Stimulated activated CD4-positive, alpha-beta T cell treated with anti-CD3 and anti-CD28 coated beads, Interleukin-12 subunit alpha, Interleukin-12 subunit beta, amount 100 ng/mL, for 24 hours (primary cell): ENCODE measurements at places on chromosomes 13 and 19.

DNA sequence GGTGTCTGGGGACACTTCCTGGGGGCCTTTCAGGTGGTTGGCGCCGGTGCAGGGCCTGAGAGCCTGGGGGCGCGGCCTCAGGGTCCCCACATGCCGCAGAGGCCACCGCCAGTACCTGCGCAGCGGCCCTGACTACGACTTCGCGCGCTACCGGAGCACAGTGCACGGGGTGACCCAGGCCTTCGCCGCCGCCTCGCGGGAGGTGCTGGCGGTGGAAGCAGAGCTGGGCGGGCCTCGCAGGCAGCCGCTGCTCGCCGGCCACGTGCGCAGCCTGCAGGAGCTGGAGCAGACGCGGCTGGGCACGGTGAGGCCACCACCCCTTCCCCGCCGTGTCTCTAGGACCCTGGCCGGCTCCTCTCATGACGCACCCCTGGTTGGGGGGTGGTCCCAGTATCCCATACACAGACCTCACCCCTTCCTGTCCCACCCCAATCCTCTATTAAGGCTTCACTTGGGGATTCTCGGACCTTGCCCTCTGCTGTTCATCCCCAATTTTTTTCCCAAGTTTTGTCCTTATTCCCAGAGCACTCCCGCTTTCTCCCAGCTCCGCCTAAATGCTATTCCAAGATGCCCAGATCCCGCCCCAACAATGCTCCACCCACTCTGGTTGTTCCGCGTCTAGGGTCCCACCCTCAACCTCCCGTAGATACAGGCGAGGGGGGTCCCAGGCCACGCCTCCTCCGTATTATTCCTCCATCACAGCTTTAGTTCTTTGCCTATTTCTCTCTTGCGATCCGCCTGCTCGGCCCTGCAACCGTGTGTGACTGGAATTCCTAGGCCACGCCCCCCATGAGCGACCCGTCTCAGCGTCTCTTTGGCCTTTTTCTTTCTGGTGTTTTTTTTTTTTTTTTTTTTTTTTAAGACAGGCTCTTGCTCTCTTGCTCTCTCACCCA, 1.0 kb downstream of the REX1BD start:
- DNase-seq: peak; percentile 41

GRCh38 chr13:47696674-47697073, 304.4 kb downstream of the SUCLA2 start:
- DNase-seq: no peak

DNA sequence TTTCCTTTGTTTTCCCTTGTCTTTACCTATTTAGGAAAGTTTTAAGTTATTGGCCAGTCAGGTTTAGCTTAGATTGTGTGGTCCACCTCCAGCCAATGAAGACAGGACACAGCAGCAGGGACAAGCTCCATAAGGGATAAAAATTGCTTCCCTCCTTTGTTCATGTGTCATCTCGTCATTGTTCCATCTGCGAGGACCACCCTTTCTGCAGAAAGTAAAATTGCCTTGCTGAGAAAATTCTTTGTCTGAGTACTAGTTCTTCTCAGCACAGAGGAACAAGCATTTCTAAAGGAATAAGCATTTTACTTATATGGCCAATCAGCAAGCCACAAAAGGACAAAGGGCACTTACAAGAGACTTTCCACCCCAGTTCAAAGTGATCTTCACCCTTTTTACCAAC, 11.4 kb downstream of the ZNF560 start:
- DNase-seq: no peak

- no peak for DNase-seq
These were observed 8.9 kb downstream of the CIC start for GRCh38 chr19:42277821-42278451.

DNA sequence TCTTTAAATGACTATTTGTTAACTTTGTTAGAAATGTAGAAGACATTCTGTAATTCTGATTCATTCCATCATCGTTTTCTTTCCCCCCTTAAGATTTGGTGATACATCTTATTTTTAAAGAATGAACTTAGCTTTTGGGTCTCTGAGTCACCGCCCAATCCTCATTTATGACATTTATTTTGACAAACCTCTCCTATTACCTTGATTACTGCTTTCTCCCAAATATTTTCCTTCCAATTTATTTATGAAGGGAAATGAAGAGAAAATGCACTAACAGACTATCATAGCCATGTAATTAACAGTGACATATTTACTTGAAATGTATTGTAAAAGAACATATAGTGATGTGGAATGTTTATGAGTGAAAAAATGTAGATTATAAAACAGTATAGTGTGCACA, 241.6 kb downstream of the DCLK1 start:
- no peak for DNase-seq

DNA sequence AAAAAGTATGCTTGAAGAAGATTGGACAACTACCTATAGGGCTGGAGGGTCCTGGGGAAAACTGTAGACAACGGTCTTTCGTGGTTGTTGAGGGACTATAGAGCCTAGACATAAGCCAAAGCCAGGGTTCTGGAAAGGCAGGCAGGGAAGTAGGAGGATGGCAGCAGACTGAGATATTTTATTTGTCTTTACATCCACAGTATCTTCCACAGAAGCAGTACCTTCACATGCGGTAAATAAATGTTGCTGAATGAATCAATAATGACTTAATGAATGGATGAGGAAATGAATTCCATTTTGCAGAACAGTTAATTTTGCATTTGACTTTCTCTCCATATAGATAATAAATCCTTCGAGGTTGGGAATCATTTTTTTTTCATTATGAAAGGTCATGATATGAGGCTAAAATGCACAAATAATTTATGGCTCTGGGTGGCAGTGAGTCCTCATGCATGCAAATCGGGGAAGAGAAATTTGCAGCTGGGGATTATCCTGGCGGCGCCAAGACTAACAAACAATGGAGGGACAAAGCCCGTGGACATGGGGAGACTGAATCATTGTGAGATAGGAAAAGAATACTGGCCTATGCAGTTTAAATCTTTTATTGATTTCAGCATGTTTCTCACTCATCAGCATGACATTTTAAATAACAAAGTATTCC, 102.0 kb downstream of the ERCC5 start:
- DNase-seq: no peak
